Endodermal cell (in vitro differentiated cells): ENCODE measurements at places on chromosomes 3 and 15.

- no peak for DNase-seq
These were observed 30.5 kb upstream of the IQCF2 start for GRCh38 chr3:51830836-51831385.

DNA sequence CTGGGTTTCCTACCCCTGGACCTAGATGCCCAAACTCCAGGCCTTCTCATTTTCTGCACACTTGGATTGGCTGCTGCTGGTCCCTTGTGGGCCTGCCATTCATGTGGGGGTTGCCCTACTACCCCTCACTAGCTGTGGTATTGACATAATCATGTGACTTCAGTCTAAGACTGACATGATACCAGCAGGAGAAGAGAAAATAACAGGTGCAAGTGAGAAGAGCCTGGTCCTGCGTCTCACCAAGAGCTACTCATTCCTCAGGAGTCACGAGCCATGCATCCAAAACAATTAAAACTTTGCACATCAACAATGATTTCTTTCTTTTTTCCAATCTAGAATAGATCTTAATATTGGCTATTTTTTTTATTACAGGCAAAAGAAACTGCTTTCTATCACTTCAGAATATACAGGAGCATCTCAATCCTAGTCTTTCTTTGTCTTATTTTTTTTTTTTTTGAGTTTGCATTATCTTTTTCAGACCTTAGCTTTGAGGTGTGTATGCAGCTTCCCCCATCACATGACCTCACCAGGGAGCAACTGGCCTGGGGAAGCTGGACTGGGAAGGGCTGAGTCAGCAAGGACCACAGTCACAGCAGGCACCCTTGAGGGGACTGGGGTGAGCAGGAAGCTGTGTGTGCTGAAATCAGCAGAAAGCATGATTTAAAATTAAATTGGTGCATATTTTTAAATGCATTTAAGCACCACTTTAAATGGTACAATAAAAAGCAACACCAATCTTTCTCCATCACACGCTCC, 27.6 kb downstream of the SLC9A9 start:
- no peak for DNase-seq

GRCh38 chr3:46089237-46090011, 62.1 kb upstream of the XCR1 start:
- no peak for DNase-seq

- DNase-seq, result no peak
These were observed 9.9 kb upstream of the BRPF1 start for GRCh38 chr3:9721700-9722060.

DNA sequence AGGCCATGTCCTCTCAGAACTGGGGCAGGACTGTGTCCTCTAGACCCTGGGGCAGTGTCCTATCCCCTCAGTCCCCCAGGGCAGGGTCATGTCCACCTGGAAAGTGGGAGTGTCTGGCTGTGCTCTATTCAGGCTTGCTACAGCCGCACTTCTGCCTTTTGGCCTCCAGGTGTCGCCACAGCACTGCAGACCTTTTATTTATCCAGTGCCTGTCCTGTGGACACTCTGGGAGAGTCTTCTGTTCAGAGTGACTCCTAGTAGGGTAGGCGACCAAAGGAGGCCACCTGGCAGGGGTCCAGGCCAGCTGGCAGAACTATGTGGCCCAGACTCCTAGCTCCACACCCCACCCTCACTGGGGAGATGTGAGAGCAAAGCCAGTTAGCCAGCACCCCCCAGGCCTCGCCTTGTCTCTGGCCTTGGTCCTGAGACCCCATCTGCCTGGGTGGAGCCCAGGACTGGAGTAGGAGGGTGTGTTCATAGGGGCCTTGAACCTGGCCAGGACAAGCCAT, 3.9 kb downstream of the TMIE start:
- DNase-seq, result peak; percentile 93

GRCh38 chr15:63530235-63530634, 25.8 kb downstream of the USP3 start:
- DNase-seq, result no peak

GRCh38 chr3:56890448-56891091, 88.8 kb upstream of the ARHGEF3 start:
- no peak for DNase-seq
